ELR (cell line): ENCODE measurements at places on chromosomes 4 and X.

DNA sequence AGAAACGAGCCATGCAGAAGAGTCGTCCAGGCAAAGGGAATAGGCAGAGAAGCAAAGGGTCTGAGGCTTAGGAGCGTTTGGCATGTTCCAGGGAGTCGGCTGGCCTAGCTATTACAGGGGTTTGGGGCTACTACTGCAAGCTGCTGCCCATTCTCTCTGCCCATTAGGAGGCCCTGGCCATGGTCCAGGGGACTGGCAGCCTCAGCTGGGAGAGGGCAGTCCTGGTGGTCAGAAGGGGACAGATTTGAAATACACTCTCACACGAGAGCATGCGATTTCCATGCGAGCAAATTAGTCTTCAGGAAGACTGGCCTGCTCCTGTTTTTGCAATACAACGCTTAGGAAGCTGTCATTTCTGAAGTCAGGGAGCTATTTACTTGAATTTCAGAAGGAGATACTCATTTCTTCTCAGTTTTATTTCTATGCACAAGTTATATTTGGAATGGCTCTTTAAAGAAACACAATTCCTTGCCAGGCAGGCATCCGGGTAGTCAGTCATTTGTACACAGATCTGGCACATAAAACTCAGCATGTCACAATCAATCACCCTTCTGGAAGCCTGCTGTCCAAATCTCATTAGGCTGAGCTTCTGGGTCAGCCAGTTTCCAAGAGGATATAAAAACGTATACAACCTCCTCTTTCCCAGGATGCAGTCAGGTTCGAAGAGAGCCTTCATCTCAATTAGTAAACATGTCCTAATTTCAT is 27.0 kb downstream of the PROM1 start:
- DNase-seq: no peak

GRCh38 chrX:19875050-19875431 is 12.4 kb downstream of the SH3KBP1 start:
- DNase-seq: peak; percentile 67

DNA sequence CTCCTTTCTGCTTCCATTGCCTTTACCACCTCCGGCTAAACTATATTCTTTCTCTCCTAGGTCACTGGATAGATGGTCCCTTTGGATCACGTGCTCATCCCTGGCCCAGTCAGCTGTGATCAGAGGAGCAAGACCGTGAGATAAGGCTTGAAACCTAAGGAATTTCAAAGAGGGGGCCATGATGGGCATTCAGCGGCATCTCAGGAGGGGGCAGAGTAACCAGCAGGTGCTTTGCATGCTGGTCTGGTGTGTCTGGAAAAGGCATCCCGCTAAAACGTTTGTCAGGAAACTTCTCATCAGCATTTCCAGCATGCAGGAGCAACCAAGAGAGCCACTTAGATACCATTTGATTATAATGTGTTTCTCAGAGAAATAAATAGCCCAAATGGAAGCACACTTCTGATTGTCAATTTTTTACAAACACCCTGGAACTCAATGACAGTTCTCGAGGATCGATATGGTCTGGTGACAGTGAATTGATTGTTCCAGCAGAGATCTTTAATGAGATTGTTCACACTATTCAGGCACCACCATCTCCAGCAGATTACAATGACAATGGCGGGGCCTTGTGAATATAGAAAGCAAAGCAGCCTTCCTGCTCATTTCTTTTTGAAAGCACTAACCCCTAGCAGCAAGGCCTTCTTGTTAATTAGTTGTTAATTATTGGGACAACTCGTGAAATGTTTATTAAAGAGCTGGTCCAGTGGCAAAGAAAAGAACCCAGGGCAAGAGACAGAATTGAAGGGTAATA is 327.1 kb downstream of the PTTG2 start:
- DNase-seq: no peak

DNA sequence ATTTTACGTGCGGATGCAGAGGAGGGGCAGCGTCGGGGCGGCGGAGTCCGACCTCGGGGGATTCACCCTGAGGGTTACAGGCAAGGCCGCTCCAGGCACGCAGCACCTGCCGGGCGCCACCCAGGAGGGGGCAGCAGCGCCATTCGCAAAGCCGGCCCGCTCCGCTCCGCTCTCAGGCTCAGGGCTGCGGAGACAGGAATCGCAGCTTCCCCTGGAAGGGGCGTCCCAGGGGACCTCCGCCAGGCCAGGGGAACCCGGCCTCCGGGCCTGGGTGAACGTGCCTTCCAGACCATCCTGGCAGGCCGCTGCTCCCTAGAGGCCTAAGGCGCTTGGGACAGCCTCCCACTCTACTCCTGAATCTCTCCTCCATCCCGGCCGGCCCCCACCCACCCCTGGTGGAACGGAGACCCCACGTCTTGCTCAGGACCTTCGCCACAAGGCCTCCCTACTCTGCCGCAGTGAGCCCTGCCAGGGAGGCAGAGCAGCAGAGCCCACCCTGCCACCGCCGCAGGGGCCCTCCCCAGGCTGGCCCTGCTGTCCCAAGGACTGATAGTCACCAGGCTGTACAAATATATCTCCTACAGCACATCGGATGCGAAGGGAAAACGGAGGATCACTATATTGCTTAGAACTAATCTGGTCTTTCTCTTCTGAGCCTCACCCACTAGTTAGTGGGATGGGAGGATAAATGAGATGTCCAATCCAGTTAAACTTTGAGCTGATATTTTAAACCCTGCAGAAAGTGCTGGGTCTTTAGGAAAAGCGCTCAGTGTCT is 115.0 kb downstream of the SMIM20 start:
- peak; percentile 37 for DNase-seq

DNA sequence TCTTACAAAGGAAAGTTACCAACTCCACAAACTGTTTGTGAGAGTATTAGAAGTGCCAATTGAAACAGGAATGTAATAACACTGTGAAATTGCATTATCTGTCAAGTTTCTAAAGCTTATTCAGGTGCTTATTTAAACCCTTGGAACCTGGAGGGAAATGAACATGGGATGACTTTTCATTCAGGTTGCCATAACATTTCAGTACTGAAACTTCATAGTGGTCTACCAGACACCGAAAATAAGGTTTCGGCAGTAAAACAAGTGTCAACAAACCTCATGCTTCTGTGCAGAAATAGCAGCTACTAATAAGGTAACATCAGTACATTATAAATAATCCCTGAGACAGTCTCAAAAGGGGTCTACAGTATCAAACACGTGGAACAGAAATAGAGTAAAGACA is 890.7 kb upstream of the INTU start:
- no peak for DNase-seq

GRCh38 chr4:26062215-26062614 is 148.2 kb downstream of the SMIM20 start:
- DNase-seq: no peak

- DNase-seq: no peak
Measured at GRCh38 chr4:40940756-40941155, 191.0 kb downstream of the NSUN7 start.

GRCh38 chrX:153827903-153828302 is 2.4 kb downstream of the PDZD4 start:
- no peak for DNase-seq
